ENCODE measurements at places on chromosomes 1 and 21.

GRCh38 chr21:42332557-42333317 lies 17.5 kb upstream of the TFF3 start:
- no peak for DNase-seq

- no peak for DNase-seq
Observed at GRCh38 chr1:221272940-221273339, 393.7 kb downstream of the HLX start.

DNA sequence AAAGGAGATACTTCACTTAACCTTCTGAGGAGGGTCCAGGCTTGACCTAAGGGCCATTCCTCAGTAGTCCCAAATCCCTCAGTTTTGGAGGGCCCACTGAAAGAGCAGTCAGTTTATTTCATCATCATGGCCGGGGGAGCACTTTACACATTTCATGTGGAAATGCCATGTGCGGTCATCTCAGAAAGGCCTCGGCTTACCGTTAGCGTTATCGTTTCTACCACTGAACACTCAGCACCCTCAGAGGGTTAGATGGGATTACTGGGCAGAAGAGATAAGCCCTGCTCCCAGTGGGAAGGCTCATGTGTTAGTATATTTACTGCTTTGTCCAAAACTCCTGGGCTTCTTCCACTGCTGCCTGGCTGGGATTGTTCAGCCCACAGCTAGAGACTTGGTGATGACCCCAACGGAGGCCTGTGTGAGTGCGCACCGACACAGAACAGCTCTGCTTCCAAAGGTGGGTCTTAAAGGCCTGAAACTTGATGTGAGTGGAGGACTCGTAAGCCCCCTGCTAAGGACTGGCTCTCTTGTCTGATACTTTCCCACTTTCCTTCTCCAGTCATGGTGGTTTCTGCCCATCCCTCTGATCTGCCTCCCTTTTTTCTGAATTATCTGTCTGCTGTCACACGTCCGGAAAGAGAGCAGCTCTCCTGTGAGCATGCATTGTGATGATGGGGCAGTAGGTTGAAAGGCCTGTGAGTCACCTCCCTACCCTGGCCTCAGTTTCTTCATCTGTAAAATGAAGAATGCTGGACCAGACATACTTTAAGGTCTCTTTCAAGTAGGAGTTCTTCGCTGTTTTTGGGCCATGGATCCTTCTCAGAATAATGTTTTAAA lies 284.5 kb downstream of the ASTN1 start:
- DNase-seq, result no peak

DNA sequence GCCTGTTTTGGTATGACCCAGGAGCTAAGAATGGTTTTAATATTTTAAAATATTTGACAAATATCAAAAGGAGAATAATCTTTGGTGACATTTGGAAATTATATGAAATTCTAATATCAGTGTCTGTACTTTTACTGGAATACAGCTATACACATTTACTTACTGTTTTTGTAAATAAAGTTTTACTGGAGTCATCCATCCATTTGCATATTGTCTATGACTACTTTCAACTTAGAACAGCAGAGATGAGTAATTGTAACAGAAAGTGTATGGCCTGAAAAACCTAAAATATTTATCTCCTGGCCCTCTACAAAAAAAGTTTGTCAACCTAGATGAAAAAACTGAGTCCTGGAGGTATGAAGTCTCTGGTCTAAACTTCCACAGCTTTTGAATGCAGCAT lies 5.8 kb upstream of the MAP3K7CL start:
- no peak for DNase-seq

- DNase-seq, result no peak
Observed at GRCh38 chr1:8721679-8722324, 95.6 kb downstream of the RERE start.

DNA sequence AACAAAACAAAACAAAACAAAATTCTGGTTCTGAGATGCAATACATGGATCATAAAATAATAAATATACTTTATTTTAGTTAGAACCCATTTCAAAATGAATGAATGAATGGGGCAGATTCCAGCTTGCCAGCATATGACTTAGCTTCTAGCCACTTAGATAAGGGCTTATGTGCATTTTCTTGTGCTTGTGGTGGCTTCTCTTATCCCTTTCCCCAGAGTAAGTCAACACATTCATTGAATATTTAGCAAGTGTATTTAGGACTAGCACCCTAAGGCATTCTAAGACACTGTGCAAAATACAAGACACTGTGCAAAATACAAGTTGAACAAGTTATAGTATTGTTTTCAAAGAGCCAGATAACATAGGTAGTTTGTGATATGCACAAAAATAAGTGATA lies 4.7 kb downstream of the ADIPOR1 start:
- DNase-seq, result no peak
